ENCODE measurements at places on chromosomes 4 and X.

GRCh38 chrX:7485061-7485460 is 337.1 kb upstream of the PUDP start:
- no peak for DNase-seq

DNA sequence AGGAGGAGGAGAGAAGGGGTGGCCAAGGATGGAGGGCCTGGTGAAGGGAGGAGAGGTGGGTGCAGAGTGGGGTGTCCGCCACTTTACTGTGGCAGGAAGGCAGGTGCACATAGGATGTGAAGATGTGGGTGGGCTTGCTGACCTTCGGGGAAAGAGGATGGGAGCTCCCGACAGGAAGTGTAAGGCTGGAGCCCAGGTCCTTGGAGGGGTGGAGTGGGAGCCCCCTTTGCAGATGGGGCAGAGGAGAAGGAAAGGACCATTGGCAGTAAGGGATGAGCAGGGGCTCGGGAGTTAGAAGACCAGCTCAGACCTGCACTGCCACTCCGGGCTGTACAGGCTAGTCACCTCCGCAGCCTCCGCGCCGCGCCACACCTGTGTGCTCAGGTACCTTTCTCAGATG is 89.5 kb downstream of the EVC start:
- no peak for DNase-seq

GRCh38 chr4:77040270-77040669 is 35.5 kb downstream of the CCNI start:
- no peak for DNase-seq

DNA sequence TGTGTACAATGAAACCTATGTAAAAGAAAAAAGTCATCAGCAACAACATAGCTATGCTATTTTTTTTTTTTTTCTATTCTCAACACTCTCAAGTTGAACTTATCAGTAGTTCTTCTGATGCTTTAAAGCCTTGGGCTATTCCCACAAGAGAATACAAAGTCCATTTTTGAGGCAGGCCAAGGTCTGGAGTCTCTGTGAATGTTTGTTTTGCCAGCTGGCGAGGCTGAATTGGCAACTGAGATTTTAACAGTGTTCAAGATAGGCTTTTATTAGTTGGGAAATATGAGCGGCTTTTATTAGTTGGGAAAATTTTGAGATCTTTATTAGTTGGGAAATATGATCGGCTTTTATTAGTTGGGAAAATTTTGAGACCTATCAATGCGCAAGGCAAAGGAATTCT is 336.6 kb downstream of the SLITRK2 start:
- no peak for DNase-seq

- no peak for DNase-seq
Observed at GRCh38 chrX:37060999-37061398, 52.8 kb downstream of the FAM47C start.

DNA sequence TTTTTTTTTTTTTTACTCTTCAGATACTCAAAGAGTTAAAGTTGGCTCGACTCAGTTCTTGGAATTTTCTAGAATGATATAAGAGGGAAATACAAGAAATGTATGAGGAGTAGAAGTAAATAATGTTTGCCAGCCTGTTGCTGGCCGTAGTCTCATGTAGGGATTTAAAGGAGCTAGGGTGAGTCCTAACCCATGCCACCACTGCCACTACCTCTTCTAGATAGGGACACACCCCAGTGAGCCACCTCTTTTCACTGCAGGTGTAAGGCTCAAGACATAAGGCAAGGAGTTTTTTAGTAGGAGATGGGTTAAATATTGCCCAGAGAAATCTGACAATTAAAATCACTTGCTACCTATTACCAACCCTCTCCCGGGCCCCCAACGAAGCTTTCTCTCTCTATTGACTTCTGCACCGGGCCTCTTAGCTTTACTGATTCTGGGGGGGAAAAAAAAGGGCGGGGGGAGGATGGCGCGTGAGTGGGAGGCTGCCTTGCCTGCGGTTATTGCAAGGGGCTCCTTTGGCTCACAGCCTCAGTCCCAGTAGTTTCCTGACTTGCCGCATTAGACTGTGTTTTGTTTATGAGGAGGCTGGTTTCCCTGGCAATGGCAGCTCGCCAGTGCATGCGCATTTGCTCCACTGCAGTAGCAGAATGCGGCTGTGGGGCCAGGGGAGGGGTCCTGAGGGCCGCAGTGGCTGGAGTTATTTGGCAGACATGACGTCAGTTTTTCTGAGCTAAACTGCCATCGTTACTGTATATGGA is 3.0 kb downstream of the LINC00632 start:
- DNase-seq = no peak

GRCh38 chr4:52592287-52592686 is 66.8 kb downstream of the USP46 start:
- no peak for DNase-seq

GRCh38 chr4:172652369-172652768 is 516.2 kb upstream of the GALNT7 start:
- DNase-seq = no peak

- DNase-seq = no peak
Observed at GRCh38 chrX:152991123-152991522, 2.8 kb downstream of the PNMA5 start.

GRCh38 chr4:39614487-39615162 is 24.0 kb downstream of the SMIM14 start:
- DNase-seq = no peak

DNA sequence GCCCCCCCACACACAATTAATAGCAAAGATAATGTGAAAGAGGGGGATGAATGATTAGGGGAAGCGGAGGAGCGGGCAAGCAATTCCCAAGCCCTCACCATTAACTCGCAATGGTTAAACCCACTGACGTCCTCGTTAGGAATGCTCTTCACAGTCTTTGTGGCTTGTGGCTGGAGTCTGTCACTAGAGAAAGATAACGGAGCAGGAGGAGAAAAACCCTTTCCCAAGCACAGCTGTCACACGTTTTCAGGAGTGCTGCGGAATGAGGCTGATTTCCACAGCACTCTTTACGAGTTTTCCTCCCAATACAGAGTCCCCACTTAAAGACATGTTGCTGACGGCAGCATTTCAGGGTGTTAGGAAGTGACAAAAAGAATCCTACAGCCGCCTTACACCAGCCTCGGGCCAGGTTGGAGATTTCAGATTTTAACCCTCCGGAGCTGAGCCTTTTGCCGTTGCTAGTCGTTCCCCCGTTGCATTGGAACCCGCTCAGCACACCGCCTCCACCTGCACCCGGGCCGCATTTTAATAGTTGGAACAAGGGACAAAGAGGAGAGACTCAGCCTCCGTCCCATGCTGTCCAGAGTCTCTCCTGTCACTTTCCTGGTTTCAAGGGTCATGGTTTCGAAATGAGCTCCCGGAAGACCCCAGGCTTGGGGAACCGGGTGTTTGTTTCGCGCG is 92.2 kb downstream of the GEMIN8 start:
- no peak for DNase-seq

DNA sequence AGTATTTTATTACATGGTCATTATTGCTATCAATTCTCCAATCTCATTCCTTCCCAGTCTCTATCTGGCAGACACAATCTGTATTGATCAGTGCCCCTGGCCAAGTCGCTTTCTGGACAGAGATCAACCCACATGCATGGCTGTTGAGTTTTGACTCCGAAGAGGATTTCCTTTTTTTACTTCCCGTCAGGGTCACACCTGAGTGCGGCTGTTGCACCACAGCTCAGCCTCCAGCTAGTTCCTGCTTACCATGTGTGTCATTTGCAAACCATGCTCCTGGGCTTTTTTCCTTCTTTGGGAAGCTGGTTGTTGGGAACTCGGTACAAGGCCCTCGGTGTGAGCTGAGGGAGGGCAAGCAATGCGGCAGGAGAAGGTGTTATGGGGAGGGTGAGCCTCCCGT is 11.7 kb downstream of the MAGED2 start:
- DNase-seq = no peak

- DNase-seq = no peak
Observed at GRCh38 chrX:97215186-97215585, 331.5 kb downstream of the RPA4 start.

- no peak for DNase-seq
Observed at GRCh38 chrX:37959212-37960021, 46.9 kb upstream of the SYTL5 start.

- DNase-seq = no peak
Observed at GRCh38 chrX:135522878-135523693, 2.6 kb downstream of the INTS6L start.

DNA sequence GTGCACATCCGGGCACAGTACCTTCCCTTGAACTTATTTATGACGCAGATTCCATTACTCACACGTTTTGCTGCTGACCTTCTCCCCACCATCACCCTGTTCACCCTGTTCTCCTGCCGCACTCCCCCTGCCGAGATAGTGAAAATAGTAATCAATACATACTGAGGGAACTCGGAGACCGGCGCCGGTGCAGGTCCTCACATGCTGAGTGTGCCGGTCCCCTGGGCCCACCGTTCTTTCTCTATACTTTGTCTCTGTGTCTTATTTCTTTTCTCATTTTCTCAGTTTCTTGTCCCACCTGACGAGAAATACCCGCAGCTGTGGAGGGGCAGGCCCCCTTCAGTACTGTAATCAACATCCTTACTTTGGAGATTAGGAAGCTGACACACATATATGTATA is 1337.1 kb upstream of the PABPC4L start:
- DNase-seq = no peak

GRCh38 chr4:22848332-22848731 is 155.6 kb downstream of the GBA3 start:
- DNase-seq = no peak

DNA sequence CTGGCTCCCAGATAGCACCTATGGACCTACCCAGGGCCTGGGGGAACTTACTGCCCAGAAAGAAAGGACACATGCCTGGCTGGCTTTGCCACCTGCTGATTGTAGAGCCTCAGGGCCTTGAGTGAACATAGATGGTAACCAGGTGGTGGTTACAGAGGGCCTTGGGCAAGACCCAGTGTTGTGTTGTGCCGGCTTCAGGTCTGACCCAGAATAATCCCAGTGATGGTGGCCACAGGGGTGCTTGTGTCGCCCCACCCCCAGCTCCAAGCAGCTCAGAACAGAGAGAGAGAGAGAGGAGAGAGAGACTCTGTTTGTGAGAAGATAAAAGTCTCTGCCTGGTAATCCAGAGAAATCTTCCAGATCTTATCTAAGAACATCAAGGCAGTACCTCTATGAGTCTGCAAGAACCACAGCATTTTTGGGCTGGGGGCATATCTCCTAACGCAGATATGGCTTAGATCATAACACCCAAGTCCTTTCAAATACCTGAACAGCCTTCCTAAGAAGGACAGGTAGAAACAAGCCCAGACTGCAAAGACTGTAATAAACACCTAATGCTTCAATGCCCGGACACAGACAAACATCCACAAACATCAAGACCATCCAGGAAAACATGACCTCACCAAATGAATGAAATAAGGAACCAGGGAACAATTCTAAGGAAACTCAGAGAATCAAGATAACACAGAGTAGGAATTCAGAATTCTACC is 16.3 kb upstream of the RP2 start:
- DNase-seq = no peak

DNA sequence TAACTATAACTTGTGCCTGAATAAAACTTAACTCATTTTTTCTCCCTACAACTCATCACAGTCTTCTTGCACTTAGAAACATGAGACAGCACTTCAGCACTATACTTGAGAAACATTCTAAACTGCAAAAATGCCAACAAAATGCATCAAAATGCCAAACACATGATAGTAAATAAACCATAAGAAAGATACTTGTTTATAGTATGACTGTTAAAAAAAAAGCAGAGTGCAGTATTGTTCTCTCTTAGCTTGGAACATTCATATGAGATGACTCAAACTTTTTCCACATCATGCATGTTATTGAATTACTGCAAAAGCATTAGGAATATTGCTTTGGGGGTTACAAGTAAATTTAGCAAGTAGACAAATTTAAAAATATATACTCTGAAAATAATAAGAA is 135.7 kb upstream of the ANXA10 start:
- DNase-seq = no peak

GRCh38 chr4:3645711-3646679 is 113.8 kb upstream of the LRPAP1 start:
- no peak for DNase-seq
